DMS53 (cell line): ENCODE measurements at places on chromosomes 13 and 19.

DNA sequence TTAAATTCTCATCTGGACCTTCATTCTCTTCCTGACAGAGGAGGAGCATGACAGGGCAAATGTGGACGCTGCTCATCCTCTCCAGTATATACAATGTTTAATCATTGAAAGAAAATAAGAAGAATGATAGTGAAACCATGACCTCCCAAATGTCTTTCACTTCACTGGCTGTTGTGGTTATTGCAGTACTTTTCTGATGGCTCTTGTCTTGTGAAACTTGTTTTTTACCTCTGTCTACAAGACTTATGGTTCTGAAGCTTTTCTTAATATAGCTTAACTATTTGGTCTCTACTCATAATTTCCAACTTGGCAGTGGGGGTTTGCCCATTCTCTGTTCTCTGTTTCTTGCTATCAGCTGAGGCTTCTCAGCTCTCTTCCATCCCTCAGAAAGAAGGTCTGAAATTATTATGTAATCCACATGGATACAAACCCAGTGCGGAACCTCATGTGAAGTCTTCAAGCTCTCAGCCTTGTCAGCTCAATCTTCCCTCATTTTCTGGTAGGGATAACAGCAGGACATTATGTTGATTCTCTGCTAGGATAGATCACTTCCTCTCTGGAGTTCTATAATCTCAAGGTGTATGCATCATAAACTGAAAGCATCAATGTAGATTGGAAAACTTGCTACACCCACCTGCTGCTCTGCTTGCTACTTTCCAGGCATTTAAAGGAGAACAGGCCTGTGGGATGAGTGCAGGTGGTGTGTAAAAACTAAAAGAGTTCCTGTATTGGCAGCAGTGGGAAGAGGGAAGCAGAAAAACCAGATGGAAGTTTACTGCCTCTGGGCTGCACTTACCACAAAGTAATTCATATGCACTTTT is 250.3 kb upstream of the HTR2A start:
- no peak for DNase-seq

GRCh38 chr13:102597029-102597961 is 509 bp downstream of the TPP2 start:
- DNase-seq, result peak; percentile 23

DNA sequence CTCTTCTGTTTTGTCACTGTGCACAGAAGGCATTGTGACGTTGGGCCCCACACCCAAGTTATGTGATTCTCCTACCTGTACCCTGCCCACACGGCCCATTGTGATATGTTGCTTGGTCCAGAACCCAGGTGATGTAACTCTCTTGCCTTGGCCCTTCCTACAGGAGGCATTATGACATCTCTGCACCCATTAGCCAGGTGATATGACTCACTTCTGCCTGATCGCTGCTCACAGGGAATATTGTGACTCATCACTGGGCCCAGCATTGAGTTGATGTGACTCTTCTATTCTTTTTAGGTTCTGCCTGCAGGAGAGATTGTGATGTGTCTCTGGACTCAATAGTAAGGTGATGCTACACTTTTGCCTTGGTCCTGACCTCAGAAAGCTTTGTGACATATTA is 65.4 kb upstream of the ZNF91 start:
- peak; percentile 18 for DNase-seq

DNA sequence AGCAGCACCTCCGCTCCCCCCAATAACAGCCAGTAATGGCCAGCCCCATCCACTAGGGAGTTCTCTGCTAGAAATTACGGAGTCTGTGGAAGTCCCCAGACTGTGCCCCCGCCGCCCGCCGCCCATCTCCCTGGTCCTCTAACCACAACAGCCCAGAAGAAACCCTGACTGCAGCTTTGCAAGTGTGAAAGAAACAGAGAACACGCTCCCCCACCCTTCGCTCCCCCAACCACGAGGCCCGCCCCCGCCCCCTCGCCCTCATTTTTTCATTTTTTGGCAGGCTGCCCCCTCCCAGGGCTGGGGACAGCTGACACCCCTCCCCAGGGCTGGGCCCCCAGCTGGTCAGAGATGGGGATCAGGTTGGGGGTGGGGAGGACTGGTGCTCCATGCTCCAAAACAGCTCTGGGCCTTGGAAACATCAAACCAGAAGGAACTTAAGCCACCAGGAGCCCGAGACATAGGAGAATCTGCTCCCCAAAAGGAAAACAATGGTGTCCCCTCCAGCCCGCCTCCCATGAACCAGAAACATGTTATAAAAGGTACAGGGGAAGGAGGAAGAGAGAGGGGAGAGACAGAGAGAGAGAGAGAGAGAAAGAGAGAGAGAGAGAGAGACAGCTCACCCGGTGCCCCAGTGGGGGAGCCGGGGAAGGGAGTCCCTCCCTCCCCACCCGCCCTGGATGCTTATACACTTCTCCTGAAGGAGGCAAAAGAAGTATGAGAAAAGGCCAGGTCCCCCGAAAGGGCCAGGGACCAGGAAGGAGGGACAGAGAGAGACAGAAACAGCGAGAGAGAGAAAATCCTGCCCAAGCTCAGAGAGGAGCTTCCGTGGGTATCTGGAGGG is 29.8 kb upstream of the ASF1B start:
- no peak for DNase-seq

DNA sequence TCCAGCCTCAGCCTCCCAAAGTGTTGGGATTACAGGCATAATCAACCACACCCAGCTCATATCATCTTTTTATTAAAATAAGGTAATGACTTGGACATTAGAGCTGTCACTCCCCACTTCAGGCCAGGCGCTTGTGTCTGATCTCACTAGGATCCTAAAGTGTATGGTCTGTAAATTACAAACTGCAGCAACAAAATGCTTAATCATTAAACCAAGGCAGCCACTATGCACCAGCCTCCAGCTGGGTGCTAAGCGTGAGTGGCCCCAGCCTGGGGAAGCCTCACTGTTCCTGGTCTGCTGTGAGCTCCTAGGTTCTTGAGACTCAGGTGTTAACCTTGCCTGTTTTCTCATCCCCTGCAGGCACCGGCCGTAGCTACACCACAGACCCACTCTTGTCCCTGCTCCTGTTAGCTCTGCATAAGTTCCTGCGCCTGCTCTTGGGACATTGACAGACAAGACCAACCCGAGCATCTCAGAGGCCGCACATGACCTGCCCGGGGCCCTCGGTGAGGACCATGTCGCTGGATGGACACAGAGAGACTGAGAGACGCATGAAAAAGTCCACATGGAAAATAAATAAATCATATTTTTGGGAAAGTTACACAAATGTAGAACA is 37.8 kb downstream of the VSTM2B start:
- peak; percentile 14 for DNase-seq

GRCh38 chr13:68369739-68370138 is 1139.6 kb upstream of the PCDH9 start:
- DNase-seq, result peak; percentile 85

GRCh38 chr13:38697197-38697596 is 10.3 kb downstream of the FREM2 start:
- no peak for DNase-seq

DNA sequence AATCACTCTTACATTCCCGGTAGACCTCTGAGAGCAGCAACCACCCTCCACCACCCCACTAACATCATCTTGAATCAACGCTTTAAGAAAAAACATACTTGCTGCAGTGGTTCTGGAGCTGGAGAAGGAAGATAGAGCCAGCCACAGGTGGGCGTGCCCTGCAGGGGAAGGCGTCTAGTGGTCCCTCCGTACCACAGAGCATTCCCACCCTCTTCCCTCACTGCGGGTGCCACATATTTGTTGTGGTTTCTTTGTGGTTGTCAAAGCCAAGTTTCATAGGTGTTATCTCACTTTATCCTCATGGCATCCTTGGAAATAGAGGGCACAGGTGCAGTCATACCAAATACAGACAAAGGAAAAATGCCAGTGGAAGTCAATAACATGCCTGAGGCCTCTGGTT is 22.2 kb downstream of the COL4A2 start:
- DNase-seq, result no peak

- DNase-seq, result peak; percentile 0
These were observed 549.0 kb upstream of the GPC6 start for GRCh38 chr13:92677571-92677970.

GRCh38 chr13:113598481-113598880 is 13.9 kb downstream of the TFDP1 start:
- DNase-seq, result no peak

DNA sequence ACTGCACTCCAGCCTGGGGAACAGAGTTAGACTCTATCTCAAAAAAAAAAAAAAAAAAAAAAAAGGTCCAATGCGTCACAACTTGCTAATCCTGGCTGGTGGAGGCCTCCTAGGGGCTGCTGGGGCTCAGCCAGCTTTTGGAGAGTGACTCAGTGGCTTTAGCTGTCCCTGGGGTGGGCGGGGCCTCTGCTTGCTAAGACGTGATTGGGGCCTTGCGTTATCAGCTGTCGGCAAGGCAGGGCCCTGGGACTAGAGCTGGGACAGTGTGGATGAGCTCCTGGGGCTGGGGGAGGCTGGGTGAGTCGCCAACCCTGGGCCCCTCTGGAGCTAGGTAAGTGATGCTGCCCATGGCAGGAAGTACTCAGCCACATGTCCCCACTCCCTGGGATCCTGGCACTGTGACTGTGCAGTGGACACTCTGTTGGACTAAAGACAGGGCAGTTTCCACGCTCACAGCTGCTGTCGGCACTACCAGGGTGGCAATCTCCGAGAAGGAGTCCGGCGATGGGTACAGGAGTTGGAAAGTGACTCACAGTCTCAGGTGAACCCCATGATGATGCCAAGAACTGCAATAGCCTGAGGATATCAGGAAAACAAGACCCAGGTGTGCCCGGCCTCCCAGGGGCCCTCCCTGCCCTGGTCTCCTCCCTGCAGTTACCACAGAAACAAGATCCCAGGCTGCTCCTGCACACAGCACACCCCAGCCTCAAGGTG is 32.2 kb downstream of the F2RL3 start:
- DNase-seq, result no peak

GRCh38 chr13:112905990-112906641 is 62.9 kb upstream of the MCF2L start:
- peak; percentile 86 for DNase-seq

GRCh38 chr19:772730-773436 is 22.0 kb downstream of the MISP start:
- DNase-seq, result peak; percentile 49

DNA sequence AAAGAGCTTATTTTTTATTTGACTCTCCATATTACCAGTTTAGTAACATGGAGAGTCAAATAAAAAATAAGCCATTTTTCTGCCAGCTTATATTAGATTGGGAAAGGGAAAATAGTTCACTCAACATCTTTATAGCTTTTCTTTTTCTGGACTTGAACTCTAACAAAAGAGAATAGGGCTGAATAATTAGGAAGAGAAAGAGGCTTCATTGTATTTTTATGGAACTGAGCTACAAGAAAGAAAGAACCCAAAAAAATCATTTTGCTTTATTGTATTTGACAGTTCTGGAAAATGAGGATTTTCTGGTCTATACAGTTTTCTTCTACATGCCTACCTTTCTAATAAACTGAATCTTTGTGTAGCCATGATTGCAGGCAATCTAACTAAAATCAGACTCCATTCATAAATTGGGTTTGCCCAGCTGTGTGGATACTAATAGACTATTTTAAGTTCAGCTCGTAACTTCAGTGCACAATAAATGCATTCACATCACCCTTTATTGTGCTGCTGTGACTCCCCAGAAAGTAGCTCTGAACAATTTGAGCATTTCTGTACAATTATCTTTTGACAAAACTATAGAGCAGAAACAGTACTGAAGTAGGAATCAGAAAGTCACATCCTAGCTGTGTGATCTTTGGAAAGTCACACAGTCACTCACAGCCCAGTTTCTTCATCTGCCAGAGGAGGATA is 115.3 kb downstream of the STOML3 start:
- DNase-seq, result no peak

- no peak for DNase-seq
These were observed 7.4 kb upstream of the RXFP2 start for GRCh38 chr13:31731921-31732320.

GRCh38 chr13:101785858-101786257 is 333.4 kb downstream of the ITGBL1 start:
- peak; percentile 65 for DNase-seq

DNA sequence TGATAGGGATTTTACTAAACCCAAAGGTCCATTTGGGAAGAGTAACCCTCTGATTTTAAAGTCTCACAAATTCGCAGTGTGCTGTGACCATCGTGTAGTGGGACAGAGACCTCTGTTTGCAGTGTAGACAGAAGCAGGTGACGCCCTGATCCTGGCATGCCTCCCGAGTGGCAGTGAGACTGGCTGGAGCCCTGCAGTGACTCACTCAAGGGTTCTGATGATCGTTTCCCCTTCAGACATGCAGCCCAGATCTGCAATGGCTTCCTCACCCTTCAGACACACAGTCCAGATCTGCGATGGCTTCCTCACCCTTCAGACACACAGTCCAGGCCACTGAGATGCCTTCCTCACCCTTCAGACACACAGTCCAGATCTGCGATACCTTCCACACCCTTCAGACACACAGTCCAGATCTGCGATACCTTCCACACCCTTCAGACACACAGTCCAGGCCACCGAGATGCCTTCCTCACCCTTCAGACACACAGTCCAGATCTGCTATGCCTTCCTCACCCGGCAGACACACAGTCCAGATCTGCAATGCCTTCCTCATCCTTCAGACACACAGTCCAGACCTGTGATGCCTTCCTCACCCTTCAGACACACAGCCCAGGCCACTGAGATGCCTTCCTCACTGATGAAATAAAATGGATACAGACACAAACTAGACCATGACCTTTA is 125.2 kb downstream of the ATP11A start:
- DNase-seq, result no peak

DNA sequence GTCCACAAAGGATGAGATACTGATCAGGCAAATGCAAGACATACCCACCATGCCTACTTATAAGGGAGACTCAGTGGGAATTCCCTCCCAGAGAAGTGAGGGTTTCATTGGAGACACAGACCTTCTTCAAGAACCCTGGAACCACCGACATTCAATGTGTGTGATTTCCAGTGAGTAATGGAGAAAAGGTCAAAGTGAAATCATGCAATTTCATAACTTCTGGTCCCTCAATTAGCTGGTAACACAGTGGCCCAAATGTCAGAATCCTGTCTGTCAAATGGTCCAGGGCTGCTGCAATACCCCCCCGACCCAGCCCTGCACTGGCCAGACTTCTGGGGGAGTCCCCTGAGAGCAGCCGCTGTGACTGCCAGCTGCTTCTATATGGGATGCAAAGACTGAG is 4.7 kb upstream of the METTL21C start:
- no peak for DNase-seq

DNA sequence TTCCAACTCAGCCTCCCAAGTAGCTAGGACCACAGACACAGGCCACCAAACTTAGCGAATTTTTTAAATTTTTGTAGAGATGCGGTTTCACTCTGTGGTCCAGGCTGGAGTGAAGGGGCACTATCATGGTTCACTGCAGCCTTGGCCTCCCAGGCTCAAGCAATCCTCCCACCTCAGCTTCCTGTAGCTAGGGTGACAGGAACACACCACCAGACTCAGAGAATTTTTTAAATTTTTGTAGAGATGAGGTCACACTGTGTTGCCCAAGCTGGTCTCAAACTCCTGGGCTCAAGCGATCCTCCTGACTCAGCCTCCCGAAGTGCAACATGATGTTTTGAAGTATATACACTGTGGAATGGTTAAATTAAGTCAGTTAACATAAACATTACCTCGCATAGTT is 263.6 kb downstream of the OXGR1 start:
- no peak for DNase-seq

GRCh38 chr19:16457954-16458331 is 13.8 kb downstream of the EPS15L1 start:
- no peak for DNase-seq
